IMR-90 (cell line): ENCODE measurements at places on chromosomes 16 and 17. TPM values are rescaled to one million over a fixed set of nuclear protein-coding genes. Genes with fewer than 3 reads are reported as not detected.

DNA sequence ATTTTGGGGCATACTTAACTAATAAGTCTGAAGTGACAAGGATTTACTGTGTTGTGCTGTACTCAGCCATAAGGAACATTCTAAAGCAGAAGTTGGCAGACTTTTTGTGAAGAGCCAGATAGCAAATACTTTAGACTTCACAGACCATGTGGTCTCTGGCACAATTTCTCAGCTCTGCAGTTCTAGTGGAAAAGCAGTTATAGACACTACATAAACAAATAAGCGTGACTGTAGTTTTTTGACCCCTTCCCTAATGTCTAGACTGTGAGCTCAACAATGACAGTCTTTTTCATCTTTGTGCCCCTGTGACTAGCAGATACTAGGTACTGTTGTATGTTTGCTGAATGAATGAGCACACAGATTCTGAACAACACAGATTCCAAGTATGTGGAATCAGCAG lies 4.9 kb downstream of the RPAIN start:
- DNase-seq: peak; percentile 69

- no peak for DNase-seq
Measured at GRCh38 chr16:927931-928330, 42.9 kb downstream of the LMF1 start.

DNA sequence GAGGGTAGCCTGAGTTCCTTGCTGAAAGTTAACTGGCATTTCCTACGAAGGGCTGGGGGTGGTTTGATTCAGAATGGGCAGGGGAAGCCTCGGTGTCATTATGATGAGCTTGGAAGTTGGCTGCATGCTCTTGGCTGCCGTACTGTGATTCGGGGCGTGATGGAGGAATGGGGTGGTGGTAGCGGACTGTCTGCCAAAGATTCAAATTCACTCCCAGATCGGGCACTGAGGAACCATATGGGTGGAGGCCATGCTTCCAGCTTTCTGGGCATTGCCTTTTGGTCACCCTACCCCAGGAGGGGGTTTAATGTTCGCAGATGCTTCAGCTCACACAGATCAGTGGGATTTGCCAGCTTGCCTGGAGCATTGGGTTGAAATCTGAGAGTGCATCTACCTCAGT lies 492.8 kb upstream of the EEF2KMT start:
- no peak for DNase-seq

- DNase-seq: peak; percentile 76
Measured at GRCh38 chr17:80991645-80992076, at the start of gene CHMP6. TSS of gene CHMP6 (plus strand) at chr17:80991841. CDS start at chr17:80991919, 78 bp downstream.

The DBNDD1 gene
- polyA plus RNA-seq: 23.0 and 26.2 TPM in 2 replicates

The SYNRG gene
- polyA plus RNA-seq: 12.1 and 15.2 TPM in 2 replicates

DNA sequence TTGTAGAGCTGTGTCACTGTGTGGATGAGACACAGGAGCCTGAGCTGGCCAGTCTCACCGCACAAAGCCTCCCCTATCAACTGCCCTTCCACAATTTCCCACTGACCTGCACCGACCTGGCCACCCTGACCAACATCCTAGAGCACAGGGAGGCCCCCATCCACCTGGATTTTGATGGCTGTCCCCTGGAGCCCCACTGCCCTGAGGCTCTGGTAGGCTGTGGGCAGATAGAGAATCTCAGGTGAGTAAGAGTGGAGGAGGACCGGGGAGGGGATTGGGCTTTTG lies 37.4 kb downstream of the NLRC5 start:
- no peak for DNase-seq

DNA sequence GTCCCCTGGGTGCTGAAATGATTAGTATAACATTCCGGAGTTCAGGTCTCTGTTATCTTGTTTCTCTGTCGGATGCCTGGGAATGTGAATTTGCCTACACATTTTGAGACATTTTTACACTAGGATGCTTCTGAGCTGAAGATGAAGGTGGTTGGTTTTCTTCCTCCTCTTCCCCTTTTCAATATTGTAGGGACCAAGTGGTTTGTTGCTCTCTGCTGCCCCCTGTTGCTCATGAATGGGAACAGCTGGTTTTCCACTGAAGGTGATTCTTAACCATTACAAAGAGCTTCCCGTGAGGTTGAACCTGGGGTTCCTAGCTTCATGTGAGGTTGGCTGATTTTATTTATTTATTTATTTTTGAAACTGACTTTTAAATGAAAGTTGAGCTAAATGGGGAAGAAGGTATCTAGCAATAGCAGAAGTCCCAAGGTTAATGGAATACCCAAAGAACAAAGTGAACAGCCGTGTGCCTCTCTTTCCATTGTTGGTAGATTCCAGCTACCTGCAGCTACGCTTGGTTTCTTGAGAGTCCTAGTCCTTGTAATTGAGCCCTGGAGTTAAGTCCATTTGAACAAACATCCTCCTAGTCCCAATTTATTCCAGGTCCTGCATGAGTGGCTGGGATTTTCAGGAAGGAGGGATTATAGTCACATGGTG lies 983.9 kb upstream of the EEF2KMT start:
- DNase-seq: no peak

DNA sequence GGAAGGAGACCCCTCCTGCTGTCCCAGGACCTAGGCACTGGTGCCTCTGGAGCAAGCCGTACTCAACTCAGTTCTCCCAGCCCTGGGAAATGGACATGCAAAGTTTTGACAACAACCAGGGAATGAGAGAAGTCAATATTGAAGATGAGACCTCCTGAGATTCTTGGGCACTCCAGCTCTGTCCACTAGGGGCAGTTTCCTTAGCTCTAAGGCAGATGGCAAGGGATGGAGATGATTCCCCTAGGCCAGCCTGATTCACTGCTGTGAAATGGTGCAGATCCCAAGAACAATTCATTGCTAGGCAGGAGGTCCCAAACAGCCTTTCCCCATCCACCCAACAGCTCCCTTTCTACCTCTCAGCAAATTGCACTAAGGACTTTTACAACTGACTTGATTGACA lies 20.5 kb upstream of the SDR42E2 start:
- DNase-seq: peak; percentile 7

- DNase-seq: no peak
Measured at GRCh38 chr16:72908362-72909167, 139.4 kb downstream of the ZFHX3 start.

- DNase-seq: no peak
Measured at GRCh38 chr17:56289321-56289720, 136.0 kb downstream of the ANKFN1 start.

The KRT28 gene
- not detected in 2 replicates for polyA plus RNA-seq

The EPX gene
- not detected in 2 replicates for polyA plus RNA-seq

- no peak for DNase-seq
Measured at GRCh38 chr17:10071141-10071540, 127.3 kb downstream of the GAS7 start.

DNA sequence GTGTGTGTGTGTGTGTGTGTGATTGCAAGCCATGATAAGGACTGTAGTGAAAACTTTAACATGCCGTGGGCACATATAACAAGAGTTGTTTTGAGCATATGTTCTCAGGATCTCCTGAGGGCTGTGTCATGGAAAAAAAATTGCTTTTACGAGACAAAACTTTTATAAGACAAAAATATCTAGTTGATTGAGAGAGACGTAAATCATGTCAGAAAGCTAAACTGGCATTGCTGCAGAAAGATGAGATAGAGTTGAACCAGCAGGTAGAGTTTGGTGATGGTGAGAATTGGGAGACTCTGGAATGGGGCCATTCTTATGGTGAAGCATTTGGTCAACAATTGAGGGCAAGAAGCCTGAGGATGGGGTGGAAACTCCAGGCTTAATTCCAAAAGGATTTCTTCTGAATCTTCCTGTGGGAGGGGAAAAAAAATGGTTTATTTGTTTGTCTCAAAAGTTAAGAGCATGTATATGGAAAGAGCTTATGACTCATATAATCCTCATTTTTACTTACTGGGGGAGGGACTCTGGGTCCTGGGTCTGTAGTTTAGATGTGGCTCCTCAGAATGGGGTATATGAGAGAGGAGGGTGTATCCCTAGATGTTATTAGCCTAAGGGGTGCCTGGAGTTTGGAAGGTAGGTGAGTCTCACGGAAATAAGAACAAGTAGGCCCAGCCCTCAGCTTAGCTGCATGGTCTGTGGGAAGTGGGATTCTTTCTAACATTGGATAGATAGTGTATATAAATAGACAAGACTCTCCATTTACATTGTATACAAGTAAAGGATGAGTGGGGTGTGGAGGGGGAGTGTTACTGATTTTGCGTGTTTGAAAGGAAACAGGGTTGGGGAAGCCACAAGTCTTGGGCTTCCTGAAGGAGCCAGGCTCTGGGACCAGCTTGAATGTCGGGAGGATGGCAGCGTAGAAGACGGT lies 7.1 kb downstream of the MINK1 start:
- DNase-seq: peak; percentile 67

DNA sequence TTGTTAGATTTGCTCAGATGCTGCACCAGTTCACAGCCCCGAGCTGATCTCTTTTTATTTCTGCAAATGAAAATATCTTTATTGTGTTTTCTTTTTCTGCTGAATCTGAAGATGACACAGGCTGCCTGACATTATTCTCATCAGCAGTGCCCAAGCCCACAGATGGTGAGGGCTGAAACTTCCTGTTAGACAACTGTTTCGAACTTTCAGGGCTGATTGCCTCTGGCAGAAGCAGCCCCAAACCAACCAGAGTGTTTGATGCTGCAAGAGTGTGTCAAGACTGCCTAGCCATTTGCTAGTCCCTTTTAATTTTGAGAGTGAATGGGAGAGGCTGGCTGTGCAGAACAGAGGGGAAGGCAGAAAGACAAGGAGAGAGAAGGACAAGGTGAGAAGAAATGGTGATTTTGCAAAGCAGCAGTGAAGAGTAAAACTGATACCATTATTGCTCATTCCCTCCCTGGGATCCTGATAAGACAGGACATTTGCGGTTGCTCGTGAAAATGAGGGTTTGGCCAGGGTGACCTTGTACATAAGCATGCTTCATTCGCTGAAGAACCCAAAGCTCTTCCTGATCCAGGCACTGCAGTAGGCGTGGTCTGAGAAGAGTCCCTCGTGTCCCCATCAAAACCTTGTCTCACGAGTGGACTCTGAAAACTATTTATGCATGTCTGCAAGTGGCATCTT lies 77.2 kb downstream of the TMEM114 start:
- DNase-seq: no peak
